Activated naive CD8-positive, alpha-beta T cell treated with anti-CD3 and anti-CD28 coated beads, Interleukin-2, amount 10 ng/mL, durations not matched to agents 7 days and 5 days (primary cell): ENCODE measurements at places on chromosomes 2 and 18. TPM values are rescaled to one million over a fixed set of nuclear protein-coding genes. Genes with fewer than 3 reads are reported as not detected.

GRCh38 chr2:147174824-147175254, 670.0 kb upstream of the ACVR2A start:
- no peak for DNase-seq

GRCh38 chr2:119316066-119316465, 50.6 kb downstream of the C2orf76 start:
- no peak for DNase-seq

DNA sequence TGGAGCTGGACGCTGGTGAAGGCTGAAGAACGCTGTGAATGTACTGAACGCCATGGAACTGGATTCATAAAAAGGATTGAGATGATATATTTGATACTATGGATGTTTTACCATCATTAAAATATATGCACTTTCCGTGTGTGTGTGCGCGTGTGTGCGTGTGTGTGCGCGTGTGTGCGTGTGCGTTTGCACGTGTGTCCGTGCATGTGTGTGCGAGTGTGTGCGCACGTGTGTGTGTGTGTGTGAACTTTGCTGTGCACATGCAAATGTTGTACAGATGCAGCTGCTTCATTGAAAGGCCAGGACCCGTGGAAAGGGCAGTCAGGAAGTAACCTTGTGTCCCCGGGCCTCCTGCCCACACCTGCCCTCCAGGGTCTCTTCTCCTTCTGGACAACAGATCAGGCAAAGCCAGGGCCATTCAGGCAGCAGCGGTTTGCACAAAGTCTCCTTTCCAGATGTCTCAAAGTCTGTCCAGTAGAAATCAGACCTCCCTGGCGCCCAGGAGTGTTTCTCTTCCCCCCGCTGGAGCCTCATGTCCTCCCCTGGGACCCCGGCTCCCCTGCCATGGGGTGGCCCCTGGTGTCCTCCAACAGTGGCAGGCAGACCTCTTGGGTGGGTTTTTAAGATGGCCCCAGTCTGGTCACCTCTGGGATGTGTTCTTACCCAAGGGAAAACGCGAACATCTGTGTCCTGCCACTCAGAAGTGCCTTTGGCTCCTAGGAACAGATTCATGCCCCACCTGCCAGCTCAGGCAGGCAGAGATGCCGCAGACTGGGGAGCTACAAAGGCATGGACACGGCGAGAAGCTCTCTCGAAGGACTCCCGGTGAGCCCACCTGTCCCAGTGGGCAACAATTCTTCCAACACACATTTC, 86.1 kb upstream of the GPC1 start:
- DNase-seq = no peak

Gene SLC14A1
- 3.1 TPM for total RNA-seq

Gene KCNF1
- total RNA-seq = not detected

- no peak for DNase-seq
These were observed 194.8 kb downstream of the CD226 start for GRCh38 chr18:69752737-69753380.

DNA sequence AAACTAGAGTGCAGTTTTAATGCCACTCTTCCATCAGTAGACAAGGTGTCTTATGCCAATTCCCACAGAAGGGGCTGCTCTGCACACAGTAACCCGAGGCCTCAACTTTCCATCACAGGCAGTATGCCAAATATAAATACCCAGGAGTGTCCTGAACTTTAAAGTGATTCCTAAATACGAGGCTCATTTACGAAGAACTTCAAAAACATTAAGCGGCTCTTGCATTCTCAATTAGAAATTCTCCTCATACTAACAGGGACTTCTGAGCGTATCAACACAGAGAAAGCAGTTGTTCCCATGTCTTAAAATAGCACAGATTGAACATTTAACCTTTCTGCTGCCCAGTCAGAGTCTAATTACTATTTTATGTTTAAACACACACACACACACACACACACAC, 638.6 kb downstream of the ERBB4 start:
- DNase-seq = no peak

- DNase-seq = no peak
These were observed 348.9 kb downstream of the OSR1 start for GRCh38 chr2:19009510-19009909.

DNA sequence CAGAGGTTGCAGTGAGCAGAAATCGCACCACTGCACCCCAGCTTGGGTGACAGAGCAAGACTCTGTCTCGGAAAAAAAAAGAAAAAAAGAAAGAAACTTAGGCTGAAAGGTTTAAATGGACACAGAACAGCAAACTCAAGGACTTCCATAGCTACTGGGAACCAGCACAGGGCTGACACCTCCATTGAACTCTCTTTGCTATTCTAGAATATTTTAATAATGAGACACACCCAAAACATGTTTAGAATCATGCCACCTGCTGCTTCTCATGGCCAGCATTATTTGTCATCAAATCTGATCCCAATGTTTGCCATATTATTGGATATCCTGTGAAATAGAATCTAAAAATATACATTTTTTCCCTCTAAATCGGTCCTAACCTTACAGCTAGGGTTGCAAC, 42.7 kb upstream of the LTBP1 start:
- no peak for DNase-seq

DNA sequence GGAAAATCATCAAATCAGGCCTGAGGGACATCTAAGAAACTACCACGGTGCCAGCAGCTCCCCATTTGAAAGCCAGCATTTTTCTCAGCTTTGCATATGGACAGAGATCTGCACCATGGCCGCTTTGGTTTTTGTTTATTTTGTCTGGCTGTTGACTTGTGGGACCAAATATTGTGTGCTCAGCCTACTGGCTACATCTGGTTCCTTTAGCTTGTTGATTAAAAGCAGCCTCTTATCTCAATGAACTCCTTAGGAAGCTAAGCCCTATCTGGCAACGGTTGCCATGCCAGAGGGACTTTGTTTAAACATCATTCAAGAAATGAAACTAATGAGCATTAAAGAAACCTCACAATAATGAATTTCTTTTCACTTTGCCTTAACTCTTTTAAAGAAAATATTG, 32.4 kb upstream of the CCDC150 start:
- DNase-seq = no peak

GRCh38 chr2:102021779-102022178, 30.0 kb downstream of the IL1R2 start:
- DNase-seq = no peak

DNA sequence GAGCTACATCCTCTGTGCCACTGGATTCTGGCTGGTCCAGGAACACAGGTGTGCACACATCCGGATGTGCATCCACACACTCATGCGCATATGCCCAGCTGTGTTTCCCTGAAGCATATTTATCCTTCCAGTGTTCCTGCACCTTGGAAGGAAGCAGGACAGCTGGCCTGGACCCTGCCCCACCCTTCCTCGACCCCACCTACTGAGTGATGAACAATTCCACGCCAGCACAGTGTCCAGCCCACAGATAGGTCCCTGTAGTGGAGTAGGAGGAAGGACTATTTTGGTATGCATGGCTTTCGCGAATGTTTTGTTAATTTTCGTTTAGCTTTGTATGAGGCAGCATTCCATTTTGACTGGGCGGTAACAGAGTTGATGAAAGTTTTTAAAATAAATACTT, 211.5 kb downstream of the AGAP1 start:
- DNase-seq = no peak

Gene SERPINB4
- not detected for total RNA-seq

DNA sequence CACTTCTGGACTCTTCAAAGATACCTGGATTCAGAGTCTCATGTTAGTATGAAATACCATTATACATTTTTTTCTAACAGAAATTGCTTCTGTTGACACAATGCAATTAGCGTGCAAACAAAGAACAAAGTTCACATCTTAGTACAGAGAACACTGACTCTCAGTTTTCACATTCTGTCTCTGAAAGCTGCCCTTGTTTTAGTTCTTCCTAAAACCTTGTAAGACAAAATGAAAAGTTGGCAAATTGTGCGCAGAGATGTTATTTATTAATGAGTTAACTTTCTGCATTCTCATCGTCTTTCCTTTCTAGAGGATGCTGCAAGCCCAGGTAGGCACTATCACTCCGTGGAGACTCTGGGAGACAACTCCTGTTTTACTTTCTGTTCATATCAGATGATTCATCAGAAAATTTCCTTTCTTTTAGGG, 377.3 kb upstream of the POU3F3 start:
- DNase-seq = no peak

GRCh38 chr2:85048534-85048933, 77.6 kb downstream of the KCMF1 start:
- no peak for DNase-seq

GRCh38 chr18:43248610-43249249, 28.6 kb downstream of the SYT4 start:
- DNase-seq = no peak

DNA sequence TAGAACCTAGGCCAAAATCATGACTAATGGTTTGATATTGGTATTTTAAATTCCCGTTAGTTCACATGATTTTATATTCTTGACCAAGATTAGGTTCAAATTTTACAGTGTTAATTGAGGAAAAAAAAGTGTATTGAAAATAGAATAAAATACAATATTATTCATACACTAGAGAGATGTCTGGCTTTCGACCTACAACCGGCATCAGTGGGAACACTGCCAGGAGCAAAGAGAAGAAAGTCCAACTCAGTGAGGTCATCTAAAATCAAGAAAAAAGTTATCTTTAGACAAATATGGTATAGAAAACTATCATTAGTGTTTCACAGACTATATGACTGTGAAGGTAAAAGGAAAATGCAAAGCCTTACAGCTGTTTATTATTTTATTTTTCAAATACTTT, 81.5 kb downstream of the PIGN start:
- DNase-seq = no peak

Gene ZAP70
- total RNA-seq = 350 TPM

Gene SCN3A
- not detected for total RNA-seq

Gene C1QL2
- not detected for total RNA-seq

Gene PLCL1
- total RNA-seq = 1.3 TPM

DNA sequence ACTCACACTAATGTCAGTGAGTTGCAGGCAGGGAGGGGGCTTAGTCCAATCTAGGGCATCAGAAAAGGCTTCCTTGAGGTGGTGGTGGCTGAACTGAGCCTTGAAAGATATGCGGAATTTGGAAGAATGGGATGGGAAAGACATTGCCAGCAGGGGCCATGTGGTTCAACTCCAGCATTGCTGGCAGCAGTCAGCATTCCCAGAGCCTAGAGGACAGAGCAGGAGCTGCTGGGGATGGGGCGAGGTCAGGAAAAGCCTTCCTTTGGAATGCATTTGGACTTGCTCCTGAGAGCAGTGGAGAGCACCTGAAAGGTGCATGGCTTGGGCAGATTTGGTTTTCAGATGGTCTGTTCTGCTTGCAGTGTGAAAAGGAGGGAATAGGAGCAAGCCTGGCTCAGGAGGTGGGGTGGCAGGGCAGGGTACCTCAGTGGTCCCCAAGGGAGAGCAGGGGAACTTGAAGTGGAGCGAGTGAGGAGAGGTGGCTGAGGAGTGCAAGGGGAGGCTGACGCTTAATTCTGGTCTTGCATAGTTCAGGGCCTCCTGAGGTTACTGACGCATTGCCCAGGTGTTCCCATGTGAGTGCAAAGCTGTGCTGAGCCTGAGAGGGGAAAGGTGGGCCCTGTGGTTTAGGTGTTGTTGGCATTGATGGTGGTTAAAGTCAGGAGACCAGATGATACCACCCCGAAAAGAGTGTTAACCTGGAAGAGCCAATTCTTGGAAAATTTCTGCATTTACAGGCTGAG, 112.1 kb upstream of the MGAT5 start:
- DNase-seq = no peak

- no peak for DNase-seq
These were observed 23.1 kb downstream of the SFTPB start for GRCh38 chr2:85644909-85645308.

Gene LYPD6
- total RNA-seq = not detected

- no peak for DNase-seq
These were observed 438.3 kb downstream of the SPAG16 start for GRCh38 chr2:213722565-213722964.

Gene XIRP2
- total RNA-seq = not detected

DNA sequence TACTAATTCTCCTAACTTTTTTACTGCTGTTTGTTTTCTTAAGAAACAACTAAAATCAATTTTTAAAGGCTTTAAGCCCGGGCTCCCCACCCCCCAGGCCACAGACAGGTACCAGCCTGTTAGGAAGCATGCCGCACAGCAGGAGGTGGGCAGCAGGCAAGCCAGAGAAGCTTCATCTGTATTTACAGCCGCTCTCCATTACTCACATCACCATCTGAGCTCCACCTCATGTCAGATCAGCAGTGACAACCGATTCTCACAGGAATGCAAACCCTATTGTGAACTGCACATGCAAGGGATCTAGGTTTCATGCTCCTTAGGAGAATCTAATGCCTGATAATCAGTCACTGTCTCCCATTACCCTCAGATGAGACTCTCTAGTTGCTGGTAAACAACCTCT, 517.0 kb downstream of the NRXN1 start:
- DNase-seq = no peak

DNA sequence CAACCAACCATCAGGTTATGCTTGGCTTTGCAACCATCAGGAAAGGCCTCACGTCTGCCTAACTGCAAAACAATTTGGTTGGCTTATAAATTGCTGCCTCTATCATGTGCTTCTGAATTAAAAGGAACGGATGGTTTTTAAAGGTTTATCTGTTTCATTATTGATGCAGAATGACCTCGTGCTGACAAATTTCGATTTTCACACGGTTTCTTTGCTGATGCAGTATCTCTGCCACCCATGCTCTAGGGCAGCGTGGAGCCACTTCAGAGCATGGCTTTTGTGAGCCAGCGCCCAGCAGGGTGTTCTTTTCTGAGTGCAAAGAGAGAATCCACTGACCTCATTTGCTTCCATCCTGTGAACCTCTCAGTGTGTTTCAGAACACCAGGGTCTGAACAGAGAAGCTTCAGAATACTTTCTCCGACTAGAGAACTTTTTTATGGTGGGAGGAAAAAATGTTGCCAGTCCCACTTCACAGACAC, 143.1 kb upstream of the L3MBTL4 start:
- DNase-seq = no peak

- no peak for DNase-seq
These were observed 112.5 kb downstream of the MREG start for GRCh38 chr2:215900843-215901242.

DNA sequence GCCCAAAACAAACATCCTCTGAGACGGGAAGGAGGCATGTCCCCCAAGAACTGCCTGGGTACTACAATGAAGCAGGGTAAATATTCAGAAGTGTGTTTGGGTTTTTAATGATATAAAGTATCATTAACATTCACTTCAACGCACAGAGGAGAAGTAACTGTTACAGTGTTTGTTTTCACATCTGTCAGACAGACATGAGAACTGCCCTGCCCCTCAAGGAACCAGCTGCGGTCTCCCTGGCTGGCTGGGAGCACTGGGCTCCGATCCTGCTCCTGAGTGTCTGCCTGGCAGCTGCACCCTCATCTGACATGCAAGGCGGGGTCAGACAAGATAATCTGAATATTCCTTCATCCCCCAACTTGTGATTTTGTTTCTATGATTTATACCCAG, 75.6 kb downstream of the MBP start:
- DNase-seq = no peak

Gene SERPINB3
- total RNA-seq = not detected

GRCh38 chr2:46850742-46851141, 64.9 kb downstream of the MCFD2 start:
- DNase-seq = no peak
